ENCODE measurements at places on chromosomes 16 and 17.

DNA sequence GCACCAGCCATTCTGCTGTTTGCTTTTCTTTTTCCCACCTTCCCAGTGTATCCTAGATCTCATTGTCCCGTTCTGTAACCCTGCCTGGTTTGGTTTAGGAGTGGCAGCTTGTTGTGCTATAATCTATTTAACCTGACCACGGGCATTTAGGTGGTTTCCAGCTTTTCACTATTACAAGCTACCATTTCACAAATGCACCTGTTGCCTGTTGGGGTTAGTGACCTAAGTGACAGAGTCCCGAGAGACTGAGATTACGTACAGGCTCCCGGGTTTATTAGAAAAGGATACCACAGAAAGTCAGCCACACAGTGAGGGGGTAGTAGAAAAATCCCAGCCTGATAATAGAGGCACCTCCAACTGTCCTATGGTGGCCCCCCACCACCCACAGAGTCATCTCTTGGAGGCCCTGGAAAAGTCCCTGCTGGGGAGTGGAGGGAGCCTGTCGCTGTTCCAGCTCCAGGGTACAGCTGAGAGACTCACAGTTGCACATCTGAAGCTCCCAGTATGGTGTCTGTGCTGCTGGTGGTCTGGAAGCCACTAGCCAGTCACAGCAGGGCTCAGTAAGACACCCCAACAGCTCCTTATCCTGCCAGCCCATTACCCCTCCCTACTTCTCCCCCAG lies 21.2 kb downstream of the CLEC16A start:
- DNase-seq, result no peak

DNA sequence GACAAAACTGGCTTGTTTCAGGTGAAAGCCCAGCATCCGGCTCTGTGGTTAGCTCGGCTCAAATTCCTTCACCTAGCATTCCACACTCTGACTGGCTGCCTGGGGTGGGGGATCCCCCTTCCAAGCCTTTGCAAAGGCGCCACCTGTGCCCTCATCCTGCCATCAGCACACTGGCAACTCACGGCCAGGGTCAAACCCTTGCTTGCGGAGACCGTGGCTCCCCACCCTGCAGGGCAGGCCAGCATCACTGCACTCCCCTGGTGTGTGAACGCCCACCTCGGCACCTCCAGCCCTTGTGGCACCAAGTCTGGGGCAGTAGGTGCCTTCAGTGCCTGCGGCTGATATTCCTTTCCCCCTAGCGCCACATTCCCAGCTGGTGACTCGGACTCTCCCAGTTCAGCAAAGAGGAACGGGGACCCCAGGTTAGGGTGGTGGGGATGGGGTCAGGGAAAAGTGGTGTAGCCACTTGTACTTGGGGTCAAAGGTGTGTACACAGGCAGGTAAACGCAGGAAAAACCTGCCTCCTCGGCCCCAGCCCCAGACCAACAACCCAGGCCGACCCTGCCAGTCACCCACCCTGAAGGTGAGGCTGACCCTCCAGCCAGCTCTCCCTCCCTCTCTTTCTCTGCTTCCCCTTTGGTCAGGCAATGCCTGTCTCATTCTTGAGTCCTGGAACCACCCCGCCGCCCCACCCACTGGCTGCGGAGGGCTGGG lies 1.1 kb downstream of the FLII start:
- DNase-seq, result no peak

DNA sequence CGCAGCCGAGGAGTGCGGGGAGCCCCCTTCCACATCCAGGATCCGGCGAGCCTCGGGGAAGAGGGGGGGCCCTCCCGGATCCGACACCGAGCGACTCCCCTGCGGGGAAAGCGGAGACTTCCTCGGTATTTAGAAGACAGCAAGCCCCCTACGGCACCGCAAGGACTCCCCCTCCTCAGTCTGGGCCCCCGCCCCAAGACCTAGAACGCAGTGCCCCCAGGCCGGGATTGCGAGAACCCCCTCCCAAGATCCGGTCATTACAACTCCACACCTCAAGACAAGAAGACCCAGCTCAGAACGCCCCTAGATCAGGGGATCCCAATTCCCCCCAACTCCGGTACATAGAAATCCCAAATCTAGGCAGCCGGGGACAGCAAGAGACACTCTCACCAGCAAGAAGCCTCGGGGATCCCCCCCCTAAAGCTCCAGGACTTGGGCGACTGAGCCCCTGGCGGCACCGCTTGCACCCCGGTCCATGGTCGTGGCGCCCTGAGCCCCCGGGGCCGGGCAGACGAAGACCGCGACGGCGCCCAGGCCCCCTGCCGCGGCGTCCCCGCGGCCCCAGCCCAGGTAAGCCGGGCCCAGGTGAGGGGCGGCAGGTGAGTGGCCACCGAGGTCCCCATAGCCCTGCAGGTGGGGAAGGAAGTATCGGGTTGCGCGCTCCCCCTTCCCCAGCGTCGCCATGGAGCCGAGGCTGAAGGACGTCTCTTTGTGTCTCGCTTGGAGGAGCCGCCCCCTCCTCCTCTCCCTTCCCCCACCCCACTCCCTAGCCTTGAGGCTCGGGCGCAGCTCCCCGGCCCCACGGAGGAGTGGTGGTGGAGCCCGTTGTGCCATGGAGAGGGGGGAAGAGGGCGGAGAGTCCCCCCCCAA lies 641 bp downstream of the SBK1 start:
- peak; percentile 16 for DNase-seq

DNA sequence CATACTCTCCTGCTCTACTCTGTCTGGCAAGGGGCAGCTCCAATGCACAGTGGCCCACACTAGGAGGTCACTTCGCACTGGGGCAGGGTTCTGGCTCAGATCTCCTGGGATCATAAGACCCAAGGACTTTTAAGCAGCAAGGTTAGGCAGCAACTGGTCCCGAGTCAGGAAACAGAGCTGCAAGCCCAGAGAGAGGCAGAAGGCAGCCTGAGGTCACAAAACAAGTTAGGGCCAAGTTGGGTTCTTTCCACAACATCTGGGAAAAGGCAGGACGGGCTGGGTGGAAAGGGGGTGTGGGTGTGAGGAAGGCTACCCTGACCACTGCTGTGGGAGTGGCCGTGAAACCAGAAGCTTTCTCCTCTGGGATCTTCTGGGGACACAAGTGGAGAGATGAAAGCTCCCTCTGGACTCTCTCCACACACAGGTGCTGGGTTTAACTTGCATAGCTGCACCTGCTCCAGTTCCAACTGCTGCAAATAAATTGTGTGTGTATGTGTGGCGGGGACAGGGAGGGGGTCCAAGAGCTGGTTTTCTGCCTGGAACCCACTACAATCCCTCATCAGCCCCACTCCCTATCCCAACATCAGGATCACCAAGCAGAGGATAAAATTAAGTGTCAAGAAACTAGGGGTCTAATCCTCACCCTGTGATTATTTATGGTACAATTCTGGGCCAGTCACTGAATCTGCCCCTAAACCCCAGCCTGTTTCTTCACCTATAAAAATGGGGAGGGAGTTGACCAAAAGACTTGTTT lies 8.0 kb upstream of the TSPOAP1 start:
- DNase-seq, result no peak

GRCh38 chr17:27980043-27980442 lies 62.4 kb upstream of the NLK start:
- no peak for DNase-seq

GRCh38 chr17:19958023-19958422 lies 19.6 kb downstream of the AKAP10 start:
- no peak for DNase-seq

DNA sequence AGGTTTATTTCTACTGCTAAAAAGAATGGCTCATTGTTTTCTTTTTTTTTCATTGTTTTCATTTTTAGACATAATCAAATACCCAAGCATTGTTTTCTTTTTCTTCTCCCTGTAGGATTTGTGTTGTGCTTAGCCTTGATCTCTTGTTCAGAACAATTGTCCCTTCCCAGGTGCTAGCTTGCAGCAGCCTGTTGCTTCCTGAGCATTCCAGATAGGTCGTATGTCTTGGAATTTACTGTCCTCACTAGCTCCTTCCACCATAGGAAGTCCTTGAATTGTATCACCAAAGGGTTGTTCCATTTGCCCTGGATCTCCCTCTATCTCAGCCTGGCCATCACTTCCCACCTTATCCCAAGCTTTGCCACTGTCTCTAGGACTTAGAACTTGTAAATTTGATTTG lies 10.0 kb upstream of the VPS4A start:
- DNase-seq, result no peak

All from activated CD4-positive, alpha-beta T cell treated with anti-CD3 and anti-CD28 coated beads for 4 hours (primary cell).